Activated effector memory CD4-positive, alpha-beta T cell treated with Interleukin-2 at 50 U/mL for 16 hours (primary cell): ENCODE measurements at places on chromosomes 2 and 18.

DNA sequence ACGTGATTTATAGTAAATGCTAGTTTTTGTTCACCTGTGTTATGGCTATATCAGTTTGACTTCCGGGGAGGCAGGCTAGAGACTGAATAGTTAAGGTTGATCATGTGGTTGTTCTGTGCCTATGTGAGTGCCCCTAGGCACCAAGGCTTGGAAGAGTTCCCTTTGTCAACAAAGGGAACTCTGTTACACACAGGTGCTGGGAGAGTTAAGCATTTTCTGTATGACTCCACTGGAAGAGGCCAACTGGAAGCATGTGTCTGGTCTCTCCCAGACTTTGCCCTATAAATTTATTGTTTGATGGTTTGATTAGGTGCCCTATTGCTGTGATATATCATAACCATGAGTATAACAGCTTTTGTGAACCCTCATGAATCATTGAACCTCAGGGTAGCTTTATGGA is 63.8 kb downstream of the ARL6IP6 start:
- DNase-seq: no peak

GRCh38 chr18:13313006-13313686 is 94.6 kb downstream of the LDLRAD4 start:
- DNase-seq: no peak

DNA sequence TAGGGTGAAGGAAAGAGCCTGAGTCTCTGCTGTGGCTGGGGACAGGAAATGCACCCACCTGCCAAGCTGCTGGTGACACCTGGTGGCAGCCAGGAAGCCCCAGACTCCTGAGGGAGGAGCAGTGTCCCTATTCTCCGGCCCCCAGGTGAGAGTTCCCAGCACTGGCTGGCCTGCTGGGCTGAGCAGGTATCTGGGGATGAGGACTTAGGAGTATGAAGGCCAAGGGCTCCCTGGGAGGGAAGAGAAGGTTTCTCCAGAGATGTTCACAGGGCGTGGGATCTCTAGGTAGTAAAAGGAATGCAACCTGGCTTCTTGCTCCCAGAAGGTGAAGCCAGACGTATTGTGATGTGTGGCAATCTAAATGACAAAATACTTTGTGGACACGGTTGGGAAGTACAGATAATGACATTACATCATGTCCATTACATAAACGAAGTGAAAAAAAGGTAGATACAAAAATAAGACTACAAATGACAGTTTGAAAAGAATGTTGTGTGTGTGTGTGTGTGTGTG is 75.8 kb upstream of the SLC1A4 start:
- no peak for DNase-seq

- no peak for DNase-seq
These were observed 72.8 kb downstream of the PLEKHA3 start for GRCh38 chr2:178553047-178553446.

DNA sequence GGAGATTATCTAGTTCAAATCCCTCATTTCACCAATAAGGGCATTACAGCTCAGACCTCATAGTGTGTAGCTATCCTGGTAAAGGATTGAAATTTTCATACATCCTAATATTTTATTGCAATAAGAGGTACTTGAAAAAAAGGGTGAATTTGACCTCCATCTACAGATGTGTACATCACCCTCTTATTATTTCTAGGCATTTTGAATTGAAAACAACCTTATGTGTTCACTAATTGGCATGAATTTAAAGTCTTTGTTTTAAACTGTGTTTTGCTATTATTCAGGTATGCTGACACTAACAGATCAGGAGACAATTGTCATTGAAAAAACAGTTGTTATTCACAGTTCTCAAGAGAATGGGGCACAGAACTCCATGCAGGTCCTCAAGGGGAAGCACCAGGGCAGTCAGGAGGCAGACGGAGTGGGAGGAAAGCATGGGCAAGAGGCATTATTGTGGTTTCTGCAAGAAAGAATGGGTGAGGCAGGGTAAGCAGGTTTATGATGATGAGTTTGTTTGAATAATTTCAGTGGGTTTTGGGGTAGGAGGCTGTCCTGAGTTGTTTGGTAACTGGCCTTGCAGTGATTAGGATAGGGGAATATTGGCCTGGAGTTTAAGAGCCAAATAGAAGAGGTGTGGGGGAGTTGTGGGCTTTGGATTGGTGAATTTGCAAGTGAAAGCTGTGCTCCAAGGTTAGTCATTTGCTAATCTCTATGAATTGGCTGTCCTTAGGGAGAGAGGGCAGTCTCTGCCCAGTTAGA is 194.6 kb downstream of the GPD2 start:
- no peak for DNase-seq

GRCh38 chr2:145407-145806 is 99.1 kb upstream of the FAM110C start:
- DNase-seq: no peak

- no peak for DNase-seq
These were observed 9.9 kb downstream of the ALPP start for GRCh38 chr2:232388324-232388891.

- no peak for DNase-seq
These were observed 468 bp downstream of the PIKFYVE start for GRCh38 chr2:208266553-208266893.

DNA sequence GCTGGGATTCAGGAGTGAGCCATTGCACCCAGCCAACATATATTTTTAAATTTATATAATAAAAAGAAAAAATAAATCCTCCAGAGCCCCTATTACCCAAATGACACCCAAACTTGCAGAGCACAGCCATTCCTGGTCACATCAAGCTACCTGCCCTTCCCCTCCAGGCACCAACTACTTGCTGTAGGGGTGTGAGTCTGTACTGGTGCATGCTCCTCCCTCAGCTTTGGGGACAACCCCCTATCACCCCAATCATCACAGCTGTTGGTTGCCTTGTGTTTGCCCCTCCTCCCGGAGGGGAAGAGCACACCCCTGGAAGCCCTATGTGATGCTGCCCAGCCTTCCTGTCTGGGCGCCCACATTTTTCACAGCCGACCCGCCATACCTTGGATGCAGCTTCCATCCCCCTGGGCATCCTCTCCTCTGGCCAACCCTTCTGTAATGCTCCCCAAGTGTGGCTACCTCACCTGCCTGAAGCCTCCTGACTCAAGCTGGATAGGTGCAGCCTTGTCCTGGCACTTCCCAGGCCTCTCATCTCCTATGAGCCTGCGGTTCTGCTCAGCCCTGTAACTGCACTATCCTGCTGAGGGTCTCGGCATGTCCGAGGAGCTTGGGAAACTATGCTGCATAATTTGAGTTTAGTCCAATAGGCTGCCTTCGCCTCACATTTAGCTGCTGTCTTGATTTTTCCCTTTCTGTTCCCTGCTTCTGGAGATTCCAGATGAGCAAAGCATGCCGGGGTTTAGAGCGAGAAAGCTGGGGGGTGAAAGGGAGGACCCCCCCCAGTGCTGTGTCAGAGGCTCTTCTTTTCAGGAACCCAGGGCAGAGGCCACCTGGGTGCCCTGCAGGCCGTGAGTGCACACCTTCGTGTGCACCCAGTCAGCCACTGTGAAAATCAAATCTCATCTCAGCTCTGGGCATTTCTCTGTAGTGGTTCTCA is 27.2 kb downstream of the CHST10 start:
- DNase-seq: no peak

- DNase-seq: no peak
These were observed 11.4 kb upstream of the RBBP8 start for GRCh38 chr18:22921772-22922171.

GRCh38 chr2:133475610-133476009 is 92.7 kb downstream of the NCKAP5 start:
- no peak for DNase-seq

- DNase-seq: no peak
These were observed 234.9 kb downstream of the FHOD3 start for GRCh38 chr18:36532394-36532793.

GRCh38 chr2:66574701-66575624 is 140.0 kb downstream of the MEIS1 start:
- no peak for DNase-seq

DNA sequence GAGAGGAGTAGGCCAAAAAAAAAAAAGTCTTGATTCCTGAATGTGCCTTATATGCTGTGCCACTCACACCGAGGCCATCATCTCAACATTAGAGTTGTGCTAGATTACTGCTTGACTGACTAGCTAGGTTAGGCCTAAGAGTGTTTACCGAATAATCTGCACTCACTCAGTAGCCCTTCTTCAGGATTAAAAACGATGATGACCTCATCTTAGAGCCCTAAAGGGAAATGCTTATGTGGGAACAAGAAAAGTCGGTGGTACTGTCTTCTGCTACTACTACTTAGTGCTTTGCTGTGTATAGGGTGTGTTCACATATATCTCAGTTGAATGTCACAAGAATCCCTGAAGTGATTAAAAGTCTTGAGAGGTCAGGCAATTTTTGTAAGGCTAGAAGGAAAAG is 54.3 kb downstream of the THOC1 start:
- no peak for DNase-seq

GRCh38 chr2:54952425-54952824 is 97.8 kb downstream of the RTN4 start:
- DNase-seq: no peak

DNA sequence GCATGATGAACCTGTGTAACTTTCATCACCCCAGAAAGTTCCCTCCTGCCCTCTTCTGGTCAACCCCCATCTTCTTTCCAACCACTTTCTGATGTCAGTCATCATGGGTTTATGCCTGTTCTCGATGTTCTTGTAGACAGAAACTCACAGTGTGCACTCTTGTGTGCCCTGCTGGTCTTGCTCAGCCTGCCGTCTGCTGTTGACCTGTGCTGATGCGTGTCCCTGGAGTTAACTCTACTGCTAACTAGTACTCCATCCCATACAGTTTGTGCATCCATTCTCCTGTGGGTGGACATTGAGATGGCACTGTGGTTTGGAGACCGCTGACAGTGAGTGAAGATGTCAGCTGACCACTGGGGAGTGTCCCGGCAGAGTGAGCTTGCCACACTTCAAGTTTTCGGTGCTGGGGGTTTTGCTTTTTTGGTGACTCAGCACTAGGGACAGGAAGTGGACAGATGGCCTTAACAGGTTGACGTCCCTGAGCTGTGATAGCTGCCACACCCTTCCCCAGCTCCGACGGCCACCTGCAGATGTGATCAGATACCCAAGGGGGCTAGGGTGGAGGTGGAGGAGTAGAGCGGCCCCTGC is 14.8 kb downstream of the KLHL29 start:
- no peak for DNase-seq

GRCh38 chr2:167200019-167200418 is 311.7 kb downstream of the XIRP2 start:
- DNase-seq: no peak

DNA sequence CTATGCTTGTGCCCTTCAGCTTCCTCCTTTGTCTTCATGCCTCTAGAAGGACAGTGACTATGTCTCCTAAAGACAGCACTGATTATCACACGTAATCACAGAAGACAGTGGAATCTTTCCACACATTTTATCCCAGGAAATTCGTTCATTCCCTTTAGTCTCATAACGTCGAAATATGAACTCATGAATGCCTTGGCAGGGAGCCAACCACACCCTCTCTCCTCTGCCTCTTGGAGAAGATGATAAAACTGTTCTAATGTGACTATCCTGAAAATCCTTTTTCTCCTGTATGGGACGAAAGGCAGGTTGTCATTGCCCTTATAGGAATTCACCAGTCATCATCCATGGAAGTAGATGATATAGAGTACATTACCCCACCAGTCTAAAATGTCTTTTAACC is 726.6 kb upstream of the FANCL start:
- no peak for DNase-seq
